Diencephalon (tissue), 1 donor: ENCODE measurements at places on chromosomes 5 and 9. TPM values are rescaled to one million over a fixed set of nuclear protein-coding genes. Genes with fewer than 3 reads are reported as not detected.

Gene CDH18
- total RNA-seq = 69.4 TPM

Gene RNF208
- 1.8 TPM for total RNA-seq

Gene ZNG1A
- total RNA-seq = 47.7 TPM

Gene CCNI2
- 1.8 TPM for total RNA-seq

Gene C1QTNF2
- total RNA-seq = 2.5 TPM

Gene NME5
- total RNA-seq = 22.4 TPM

Gene ITK
- 0.23 TPM for total RNA-seq

Gene RUFY1
- total RNA-seq = 31.1 TPM

Gene PTGS1
- 1.4 TPM for total RNA-seq

Gene CD72
- 0.46 TPM for total RNA-seq

Gene TSLP
- 0.23 TPM for total RNA-seq

Gene SPINK7
- not detected for total RNA-seq

Gene TMEM215
- 9.0 TPM for total RNA-seq

Gene ECM2
- total RNA-seq = 5.3 TPM

Gene TRPM3
- total RNA-seq = 36.4 TPM

Gene SOHLH1
- not detected for total RNA-seq

Gene CYLC2
- total RNA-seq = not detected

Gene NOP16
- total RNA-seq = 8.5 TPM

Gene FOXE1
- not detected for total RNA-seq

Gene DMRT2
- 0.23 TPM for total RNA-seq

Gene RANBP6
- total RNA-seq = 87.7 TPM

Gene C9orf50
- 0.23 TPM for total RNA-seq

Gene PCDHGC3
- 69.0 TPM for total RNA-seq

Gene LCN9
- not detected for total RNA-seq

Gene ITGA2
- total RNA-seq = 4.4 TPM

Gene ZNF608
- 91.6 TPM for total RNA-seq

Gene AHRR
- total RNA-seq = 1.6 TPM

Gene ADRB2
- 2.1 TPM for total RNA-seq

Gene SOWAHA
- total RNA-seq = 9.2 TPM

Gene NIPAL4
- 0.23 TPM for total RNA-seq

Gene PRSS3
- total RNA-seq = 5.3 TPM

Gene MSMP
- total RNA-seq = not detected

Gene SLC25A2
- total RNA-seq = 0.23 TPM
